ENCODE measurements at places on chromosomes 11 and 22.

DNA sequence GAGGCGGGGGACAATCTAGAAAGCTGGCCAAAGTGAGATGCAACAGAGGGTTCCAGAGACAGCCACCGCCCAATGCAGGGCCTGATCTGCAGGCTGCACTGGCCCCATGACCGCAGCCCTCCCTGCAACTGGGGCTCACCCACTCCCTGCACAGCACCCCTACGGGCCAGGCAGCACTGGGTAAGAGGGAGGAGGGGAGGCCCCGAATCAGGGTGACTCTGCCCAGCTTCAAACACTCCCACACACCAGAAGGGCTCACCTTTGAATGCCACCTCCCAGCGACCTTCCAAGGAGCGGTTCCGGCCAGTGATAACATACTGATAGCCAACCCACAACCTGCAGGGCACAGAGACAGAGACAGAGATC, 59.3 kb downstream of the DGCR2 start:
- DNase-seq = no peak

DNA sequence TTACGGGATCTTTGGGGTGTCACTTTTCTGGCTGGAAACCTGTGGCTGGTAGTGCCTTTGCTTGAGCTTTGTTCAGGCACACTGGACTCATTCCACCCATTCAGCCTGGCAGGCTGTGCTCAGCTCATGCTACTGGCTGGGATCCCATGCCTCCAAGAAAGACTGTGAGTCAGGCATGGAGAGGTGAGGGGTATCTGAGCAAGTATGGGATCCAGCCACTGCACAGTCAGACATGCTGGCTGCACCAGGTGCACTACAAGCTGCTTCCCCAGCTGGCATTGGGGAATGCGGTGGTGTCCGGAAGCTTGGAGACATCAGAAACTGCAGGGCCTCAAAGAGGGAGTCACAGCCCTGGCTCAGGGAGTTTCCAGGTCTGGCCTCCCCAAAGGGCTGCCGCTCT, 12.0 kb upstream of the MED17 start:
- no peak for DNase-seq

DNA sequence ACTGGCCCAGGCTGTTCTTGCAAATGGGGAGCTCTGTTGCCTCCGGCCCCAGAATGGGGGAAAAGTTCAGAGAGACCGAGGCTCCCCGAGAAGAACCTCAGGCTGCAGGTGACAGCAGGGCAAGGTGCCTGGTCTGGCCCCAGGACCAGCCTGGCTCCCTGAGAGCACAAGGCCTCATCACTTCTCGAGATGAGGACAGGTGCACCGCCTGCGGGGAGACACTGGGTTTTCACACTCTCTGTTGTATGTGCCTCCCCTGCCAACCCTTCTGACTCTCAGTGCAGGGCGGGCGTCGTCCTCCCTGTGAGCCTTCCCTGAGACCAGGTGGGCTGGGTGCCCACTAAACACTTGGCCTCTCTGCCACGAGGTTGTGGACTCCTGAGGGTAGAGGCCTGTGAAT, 102.2 kb downstream of the BCR start:
- DNase-seq = peak; percentile 69

DNA sequence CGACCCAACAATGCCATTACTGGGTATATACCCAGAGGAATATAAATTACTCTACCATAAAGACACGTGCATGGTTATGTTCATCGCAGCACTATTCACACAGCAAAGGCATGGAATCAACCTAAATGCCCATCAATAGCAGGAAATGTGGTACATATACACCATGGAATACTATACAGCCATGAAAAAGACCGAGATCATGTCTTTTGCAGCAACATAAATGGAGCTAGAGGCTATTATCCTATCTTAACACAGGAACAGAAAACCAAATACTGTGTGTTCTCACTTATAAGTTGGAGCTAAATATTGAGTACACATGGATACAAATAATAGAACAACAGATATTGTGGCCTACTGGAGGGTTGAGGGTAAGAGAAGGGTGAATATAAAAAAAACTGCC, 3.5 kb downstream of the OR2D2 start:
- DNase-seq = no peak

GRCh38 chr11:130778705-130779104, 137.6 kb downstream of the SNX19 start:
- DNase-seq = no peak

GRCh38 chr11:61042537-61042936, 59.8 kb upstream of the CD5 start:
- no peak for DNase-seq

DNA sequence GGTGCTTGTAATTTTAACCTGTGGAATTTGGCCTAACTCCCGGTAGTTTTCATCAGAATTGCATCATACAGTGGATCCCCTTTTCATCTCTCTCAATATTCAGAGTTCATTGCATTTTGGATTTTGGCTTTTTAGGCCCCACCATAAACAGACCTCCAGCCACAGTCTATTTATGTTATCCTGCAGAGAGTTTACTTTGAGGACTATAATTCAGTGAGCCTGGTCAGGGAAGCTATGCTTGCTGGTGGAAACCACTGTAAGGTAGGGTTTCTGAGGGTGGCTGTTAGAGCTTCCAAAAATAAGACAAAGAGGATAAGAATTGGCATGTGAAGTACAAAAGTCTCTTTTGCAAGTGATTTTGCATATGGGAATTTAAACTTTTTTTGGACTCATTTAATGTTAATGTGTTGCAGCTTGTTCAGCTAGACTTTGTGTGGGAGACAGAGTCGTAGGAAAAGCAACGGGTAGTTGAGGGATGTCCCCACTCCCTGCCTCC, 34.8 kb upstream of the DDI1 start:
- DNase-seq = no peak

- no peak for DNase-seq
Measured at GRCh38 chr11:47495856-47496217, 46.9 kb upstream of the RAPSN start.

DNA sequence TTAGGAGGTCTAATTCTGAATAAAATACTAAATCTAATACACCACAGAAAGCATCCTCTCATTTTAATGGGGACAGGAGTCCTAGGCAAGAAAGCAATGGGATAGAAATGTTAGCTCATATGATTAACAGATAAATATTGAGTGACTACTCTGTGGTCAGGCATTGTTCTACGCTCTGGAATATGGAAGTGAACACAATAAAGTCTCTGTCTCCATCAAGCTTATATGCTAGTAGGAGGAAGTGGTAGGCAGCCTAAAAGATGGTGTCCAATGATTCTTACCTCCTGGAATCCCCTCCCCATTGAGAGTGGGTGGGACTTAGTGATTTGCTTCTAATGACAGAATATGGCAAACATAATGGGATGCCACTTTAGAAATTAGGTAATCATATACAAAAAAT, 160.3 kb upstream of the PDGFD start:
- no peak for DNase-seq

All from cerebellum (tissue), 4 donors.